ENCODE measurements at places on chromosomes 6 and 20.

DNA sequence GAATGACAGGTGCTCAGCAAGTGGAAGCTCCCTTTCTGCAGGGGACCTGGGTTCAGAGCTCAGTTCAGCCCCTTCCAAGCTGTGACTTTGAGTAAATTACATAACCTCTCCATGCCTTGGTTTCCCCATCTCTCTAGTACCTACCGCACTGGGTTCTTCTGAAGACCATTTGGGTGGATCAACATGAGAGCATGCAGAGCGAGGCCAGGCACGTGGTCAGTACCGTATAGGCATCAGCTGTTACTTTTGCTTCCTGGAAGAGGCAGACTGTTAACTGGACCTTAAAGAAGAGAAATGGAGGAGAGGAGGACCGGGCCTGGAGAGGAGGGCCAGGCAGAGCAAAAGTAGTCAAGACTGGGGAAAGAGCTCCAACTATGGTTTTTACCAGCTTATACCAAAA is 1.7 kb upstream of the MYLK2 start:
- DNase-seq = no peak

DNA sequence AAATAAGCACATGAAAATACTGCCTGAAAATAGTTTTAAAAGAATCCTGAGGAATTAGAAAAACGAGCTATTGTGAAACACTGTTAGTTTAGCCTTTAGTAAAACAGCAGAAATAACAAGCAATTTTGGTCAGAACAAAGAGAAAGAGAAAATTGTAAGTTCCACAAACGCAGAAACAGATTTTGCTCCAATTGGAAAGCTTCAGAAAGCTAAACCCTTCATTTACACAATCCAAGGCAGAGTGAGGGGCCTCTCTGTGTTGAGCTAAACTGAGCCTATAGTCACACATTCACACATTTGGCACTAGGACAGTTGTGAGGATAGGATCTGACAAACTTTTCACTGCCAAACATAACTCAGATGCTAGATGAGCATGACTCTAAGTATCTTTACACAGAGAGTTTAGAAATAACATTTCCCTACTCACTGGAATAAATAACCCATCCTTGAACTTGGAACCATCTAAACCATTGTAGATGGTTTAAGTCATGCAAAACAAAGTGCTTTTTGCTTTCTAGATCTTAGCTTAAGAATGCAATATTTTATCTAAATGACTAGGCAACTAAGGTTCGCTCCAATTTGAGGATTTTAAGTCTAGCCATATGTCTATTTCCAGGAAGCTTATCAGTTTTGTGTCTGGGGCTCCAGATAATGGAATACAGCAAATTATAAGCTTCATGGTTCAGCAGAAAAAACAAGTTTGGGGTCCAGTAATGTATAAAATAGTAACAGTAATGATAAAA is 122.6 kb downstream of the SGK1 start:
- DNase-seq = no peak

DNA sequence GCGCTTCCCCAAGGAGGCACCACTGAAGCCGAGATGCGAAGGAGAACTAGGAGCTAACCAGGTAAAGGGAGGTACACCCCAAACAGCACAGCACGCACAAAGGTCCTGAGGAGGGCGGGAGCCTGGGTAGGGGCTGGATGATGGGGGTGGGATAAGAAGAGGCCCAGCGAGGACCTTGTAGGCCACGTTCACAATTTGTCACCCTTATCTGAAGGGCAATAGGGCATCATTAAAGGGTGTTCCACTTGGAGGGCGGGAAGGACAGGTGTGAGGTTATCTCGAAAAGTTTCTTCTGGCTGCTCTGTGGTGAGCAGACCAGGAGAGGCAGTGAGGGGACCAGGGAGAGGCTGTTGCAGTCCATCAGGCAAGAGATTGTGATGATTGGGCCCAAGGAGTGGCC is 25.6 kb downstream of the POFUT1 start:
- no peak for DNase-seq

GRCh38 chr6:3635482-3635881 is 116.0 kb downstream of the PXDC1 start:
- no peak for DNase-seq

DNA sequence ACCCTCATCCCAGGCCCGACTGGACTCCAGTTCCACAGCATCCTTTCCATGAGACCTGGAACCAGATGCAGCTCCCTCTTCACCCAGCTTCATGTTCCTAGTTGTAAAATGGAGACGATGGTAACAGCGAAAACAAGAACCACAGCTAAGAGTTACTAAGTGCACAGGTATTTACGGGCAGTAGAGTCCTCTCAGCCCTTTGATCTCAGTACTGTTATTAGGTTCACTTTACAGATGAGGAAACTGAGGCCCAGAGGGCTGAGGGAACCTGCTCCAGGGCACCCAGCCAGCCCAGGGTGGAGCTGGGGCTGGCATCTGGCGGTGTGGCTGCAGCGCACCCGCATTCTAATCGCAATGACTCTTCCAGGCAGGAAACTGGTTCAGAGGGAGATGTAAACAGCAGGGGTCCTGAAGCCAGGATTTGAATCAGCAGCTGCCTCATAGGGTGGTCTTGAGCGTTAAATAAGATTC is 858 bp downstream of the BCAS1 start:
- no peak for DNase-seq

DNA sequence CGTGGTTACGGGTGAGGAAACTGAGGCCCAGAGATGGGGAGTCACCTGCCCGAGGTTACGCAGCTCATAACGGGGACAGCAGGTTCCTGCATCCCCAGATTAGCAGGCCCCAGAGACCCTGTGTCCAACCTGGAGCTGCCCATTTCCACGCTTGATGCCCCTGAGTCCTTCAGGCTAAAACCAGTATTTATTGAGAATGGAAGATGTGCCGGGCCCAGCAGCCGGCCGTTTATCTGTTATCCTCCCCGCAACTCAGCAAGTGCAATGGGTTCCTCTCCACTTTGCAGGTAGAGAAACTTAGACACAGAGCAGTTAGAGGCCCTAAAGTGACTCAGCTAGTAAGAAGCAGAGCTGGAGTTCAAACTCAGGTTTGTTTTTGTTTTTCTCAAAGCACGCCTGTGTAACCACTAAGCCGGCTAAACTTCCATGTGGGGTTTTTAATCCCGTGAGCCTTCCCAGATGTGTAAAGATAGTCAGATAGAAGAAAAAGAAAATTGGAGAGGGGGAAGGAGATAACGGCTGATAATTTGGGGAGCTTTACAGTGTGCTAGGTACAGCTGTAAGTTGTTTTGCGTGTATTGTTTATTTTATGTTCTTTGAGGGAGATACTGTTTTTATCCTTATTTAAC is 775 bp downstream of the PFDN4 start:
- DNase-seq = no peak

DNA sequence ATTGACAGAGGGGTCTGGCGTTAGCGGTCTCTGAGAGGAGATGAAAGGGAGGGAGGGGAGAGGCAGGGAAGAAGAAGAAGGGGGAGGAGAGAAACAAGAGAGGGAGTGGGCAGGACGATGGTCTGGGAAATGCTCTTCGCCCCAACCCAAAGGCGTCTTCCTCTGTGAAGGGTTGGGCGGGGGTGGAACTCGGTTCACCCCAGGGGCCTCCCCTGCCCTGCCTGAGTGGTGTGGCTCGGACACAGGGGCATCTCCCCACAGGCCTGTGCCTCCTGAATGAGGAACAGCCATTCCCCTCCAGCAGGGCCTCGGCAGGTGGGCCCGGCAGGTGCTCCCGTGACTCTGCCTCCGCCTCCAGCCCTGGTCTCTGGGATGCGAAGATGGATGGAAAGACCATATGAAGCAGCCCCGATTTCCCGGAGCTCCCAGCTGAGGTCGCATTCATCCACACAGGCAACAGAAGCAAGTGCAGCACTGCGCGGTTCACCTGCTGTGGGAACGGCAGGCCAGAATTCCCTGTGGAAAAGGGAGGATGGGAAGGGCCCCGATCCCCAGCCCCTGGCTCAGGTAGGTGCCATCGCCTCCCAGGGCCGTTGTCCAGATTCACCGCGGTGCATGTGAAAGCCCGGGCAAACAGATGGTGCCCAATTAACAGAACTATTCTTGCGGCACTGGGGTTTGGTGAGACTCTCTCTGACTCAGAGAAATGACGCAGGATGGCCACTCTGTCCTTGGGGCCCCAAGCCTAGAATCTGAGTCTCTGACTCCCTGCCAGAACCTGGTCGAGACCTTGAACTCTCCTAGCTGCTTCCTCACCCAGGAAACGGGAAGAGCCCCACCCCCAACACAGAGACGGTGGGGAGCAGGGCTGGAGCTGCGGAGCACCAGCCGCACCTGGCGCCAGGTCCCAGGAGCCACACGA is 29.4 kb upstream of the RPS6KA2 start:
- no peak for DNase-seq

Measured in C1 segment of cervical spinal cord (tissue), 14 donors.